Right atrium auricular region (tissue), 2 donors: ENCODE measurements at places on chromosomes 5 and 9.

DNA sequence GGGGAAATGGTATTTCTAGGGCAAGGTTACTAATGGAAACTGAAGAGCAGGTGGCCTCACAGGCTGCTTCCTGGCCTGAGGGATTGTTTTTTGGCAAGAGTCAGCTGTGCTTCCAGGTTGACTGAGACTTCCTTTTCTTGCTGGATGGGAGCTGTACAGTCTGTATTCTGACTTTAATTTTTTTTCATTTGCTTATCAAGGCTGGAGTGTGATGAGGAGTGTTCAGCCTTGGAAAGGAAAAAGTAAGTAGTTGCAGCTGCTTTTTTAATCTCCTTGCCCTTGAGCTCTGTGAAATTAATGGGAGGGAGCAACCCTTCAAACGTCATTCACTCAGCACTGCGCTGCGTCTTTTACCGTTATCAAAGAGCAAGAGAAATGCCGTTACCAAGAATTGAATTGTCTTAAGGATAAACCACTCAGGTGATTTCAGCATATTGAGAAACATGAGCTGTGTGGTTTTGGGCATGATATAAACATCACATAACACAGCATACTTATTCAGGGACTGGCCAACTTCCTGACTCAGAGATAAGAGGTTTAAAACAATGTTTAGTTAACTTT lies 47.6 kb downstream of the AQP7 start:
- DNase-seq: no peak

- no peak for DNase-seq
Measured at GRCh38 chr5:6830643-6831239, 117.5 kb downstream of the TENT4A start.

DNA sequence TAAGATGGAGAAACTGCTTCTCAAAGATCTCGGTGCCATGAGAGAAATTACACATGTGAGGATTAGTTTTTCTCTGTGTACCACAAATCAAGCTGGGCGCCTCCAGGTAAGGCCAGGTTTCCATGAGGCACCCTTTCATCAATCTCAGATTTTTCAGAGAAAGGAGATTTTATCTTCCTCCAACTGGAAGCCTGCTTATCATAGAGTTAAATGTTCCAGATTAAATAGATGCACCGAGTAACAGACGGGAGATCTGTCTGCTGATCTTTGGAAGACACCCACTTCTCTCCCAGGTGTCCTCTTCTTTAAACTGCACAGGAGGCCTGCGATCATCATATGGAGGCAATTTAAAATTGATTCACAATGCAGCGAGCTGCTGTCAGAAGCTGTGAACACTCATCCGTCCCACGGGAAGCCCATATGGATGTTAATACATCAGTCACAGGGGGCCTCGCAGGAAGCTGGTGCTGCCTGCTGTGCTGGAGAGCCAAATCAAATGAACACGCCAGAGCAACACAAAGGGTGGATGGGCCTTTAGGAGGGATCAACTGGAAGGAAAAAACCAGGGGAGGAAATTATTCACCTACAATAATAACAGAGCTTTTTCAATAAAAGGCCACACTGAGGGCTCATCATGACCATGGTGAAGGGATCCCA lies 93.3 kb downstream of the TLE1 start:
- no peak for DNase-seq

DNA sequence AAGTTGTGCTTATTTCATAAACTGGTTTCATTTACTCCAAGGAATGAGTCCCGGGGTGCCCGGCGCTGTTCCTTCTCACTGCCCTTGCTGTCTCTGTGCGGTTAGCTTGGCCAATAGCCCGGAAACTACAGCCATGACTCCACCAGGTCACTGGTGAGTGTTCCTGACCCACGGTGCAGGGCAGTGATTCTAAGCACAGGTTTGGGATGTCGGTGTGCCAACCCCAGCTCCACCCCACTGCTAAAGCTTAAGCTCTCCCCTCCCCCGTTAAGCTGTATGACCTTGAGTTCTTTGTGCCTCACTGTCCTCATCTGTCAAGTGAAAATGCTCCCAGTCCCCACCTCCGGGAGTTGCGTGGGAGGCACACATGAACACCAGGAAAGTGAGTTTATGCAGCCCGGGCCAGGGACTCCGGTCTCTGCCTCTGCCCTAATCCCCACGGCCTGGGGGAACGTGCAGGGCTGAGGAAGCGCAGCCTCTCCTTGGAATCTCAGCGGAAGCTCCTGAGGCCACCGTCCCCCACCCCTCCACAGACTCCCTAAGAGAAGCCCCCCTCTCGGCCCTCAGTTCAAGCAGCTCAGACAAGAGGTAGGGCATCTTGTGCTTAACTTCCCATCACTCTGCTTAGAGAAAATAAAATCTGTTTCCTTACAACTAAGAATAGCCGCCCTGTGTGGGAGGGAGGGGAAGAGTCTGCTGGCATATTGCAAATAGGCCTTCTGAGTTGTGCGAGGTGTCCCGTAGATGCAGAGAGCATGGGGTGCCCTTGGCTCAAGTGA lies 92.0 kb upstream of the RAI14 start:
- no peak for DNase-seq

GRCh38 chr5:67807439-67807888 lies 408.1 kb upstream of the PIK3R1 start:
- DNase-seq: no peak

- DNase-seq: no peak
Measured at GRCh38 chr9:7342229-7342628, 457.3 kb downstream of the DMAC1 start.

DNA sequence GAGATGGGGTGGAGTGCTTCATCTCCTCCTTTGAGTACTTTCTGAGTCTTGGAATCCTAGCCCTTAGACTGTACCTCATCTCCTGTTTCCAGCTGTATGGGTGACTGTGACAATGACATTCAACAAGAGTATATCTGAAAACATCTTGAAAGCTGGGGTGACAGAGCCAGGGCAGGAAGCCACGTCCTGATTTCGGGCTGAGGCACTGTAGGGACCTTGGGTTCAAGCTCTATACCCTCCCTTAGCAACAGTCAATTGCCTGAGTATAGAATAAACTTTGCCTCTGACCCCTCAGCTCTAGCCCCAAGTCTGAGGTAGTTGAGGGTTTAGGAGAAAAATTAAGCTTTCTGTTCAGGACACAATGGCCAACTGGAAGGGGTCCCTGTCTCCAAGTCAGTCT lies 6.3 kb downstream of the FOXE1 start:
- DNase-seq: no peak

DNA sequence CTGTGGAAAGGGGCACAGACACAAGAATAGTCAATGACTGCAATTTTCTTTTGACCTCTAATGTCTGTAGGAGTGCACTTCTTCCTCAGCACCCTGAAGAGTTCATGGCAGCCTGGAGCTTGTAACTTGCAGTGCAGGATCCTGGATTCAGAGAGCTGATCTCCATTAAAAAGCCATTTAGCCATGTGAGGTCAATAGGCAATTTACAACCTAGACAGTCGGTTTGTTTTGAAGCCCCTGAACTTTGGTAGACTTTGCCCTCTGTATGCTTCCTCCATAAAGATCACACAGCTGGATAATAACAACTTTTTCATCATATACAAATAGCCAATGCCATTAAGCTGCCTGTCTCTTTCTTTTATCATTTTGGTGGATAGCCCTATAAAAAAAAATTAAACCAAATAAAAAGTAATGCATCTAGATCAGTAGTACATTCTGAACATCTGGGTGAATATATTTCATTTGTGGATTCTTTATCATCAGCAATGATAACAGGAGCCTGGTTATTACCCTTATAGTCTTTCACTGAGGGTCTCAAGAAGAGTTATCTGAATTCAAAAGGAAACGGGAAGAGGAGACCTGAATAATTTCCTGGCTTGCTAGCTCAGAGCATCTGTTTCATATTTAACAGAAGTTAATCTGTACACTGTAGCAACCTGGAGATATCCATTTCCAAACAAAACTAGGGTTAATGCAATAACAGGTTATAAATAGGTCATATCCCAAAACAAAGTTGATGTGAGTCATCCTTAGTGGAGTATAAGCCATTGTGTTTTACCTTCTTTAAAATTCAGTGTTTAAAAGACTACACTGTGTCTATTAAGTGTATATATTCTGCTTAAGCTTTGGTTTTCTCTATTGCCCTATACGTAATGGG lies 193.8 kb upstream of the ACTBL2 start:
- no peak for DNase-seq

- DNase-seq: no peak
Measured at GRCh38 chr9:120846251-120846889, 3.6 kb upstream of the PSMD5 start.

GRCh38 chr9:131291795-131292315 lies 2.3 kb downstream of the PLPP7 start:
- DNase-seq: no peak

- DNase-seq: no peak
Measured at GRCh38 chr9:89797937-89798455, 193.2 kb downstream of the GADD45G start.

DNA sequence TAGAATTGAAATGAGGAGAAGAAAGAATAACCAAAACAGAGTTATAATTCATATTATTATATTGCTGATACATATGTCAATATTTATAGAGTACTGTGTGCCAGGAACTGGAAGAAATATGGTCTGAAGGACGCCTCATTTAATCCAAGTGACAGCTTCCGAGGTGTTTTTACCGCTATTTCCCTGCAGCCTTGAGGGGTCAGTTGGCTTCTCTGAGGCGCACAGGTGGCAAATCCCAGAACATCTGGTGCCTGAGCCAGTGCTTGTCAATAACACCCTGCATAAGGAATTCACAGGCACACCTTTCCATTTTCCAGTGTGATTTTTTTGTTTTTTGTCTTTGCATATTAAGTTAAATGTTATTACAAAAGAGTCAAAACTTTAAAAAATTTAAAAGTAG lies 43.3 kb upstream of the CTSL start:
- peak; percentile 28 for DNase-seq

DNA sequence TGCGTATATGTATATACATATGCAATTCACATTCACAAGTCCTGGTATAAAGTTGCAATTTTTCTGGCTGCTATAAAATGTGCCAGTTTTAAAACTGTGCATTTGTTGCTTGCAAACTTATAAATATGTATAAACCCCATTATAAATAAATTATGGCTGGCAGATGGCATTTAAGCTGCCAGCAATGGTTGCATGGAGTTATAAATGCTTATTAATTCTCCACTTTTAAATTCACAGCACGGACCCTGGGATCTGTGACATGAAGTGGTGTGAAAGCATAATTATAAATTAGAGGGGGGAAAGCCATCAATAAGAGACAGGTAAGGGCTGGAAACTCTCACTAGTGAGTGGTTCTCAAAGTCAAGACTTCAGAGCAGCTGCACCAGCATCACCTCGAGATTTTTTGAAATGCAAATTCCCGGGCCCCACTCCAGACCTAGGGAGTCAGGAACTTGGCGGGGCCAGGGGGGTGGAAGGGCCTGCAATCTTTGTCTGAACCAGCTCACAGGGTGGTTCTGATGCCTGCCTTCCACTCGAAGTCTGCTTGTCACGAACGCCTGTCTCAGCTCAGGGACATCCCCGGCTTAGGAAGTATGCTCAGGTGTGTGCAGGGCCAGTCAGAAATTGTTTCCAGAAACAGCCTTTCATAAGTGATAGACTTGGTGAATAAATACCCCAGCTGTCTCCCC lies 16.9 kb downstream of the S1PR3 start:
- no peak for DNase-seq

DNA sequence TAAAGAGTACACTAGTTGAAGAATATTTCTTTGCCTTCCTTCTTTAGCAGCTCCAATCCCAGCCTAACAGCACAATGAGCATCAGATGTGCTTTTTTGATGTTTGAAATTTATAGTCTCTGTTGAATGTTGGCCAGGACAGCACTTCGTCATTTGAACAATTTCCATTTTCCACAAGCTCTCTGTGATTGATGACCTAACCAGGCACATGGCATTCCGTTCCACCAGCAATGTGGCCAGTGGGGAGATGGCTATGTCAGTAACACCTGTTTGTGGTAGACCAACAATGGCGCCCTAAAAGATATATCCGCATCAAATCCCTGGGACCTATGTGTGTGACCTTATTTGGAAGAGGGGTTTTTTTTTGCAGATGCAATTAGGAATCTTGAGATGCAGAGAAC lies 66.8 kb downstream of the PALM2AKAP2 start:
- no peak for DNase-seq

GRCh38 chr5:149572170-149572569 lies 9.1 kb upstream of the ARHGEF37 start:
- no peak for DNase-seq

DNA sequence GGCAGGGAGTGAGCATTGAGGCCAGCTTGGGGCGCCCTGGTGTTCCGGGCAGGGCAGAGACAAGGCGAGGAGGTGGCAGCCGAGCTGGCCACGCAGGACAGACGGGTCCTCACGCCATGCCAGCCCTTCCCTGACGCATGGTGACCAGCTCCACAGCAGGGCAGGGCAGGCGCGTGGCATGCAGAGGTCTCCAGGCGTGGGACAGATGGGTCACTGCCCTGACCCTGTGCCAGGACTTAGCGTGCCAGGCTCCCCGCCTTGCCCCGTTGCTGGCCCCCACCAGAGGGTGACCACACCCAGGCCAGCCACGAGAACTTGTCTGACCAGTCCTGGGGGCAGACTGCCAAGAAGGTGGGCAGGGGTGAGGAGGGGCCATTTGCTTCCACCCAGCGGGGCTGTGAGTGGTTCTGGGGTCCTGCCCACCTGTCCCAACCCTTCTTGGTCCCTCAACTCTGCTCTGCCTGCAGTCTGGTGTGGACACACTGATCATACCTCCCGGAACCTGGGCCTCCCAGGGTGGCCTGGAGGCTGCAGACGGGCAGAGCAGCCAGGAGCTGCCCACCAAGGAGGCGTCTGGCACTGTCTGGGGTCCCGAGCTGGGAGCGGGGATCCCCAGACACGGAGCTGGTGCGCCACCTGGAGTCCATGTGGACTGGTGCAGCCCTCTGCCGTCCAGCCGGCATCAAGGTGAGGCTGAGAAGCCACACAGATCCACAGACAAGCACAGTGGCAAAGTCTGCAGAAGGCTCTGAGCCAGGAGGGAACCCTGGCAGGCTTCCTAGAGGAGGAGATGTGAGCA lies at the start of gene RNF224:
RNF224 (plus strand) TSS at position 449 of the 799 bp plus-strand sequence. CDS start 834 bp downstream, outside the sequence.
- no peak for DNase-seq

DNA sequence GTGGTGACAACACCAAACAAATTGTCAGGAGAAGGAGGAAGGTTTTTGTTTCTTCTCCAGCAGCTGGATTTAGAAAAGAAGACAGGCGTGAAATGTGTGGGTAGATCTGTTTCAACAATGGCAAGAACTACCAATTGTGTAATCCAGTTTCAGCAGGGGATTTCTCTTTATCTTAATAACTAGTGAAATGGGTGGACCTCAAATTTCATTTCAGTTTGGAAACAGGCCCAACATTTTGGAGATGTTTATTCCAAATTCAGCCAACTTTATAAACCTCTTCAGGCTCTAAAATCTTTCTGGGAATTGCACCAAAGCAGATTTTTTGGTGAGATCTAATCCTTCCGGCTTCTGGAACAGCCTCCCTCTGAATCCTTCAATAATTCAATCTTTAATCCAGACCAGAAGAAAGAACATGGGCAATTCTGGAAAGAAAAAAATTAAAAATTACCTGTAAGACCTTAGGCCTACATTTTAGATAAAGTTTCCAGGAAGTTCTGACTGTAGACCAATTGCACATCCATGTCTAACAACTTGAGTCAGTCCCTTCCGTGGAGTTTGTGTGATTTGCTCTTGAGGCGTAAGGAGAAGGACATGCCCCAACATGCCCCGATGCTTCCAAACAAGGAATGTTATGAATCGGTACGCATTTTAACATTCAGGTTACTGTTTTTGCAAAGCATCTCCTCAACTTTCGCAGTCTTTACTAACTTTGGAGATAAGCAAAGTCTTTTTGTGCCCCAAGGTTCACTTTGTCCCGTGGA lies 423.6 kb downstream of the IRX1 start:
- no peak for DNase-seq

GRCh38 chr9:117926031-117926658 lies 221.9 kb downstream of the TLR4 start:
- DNase-seq: no peak
